HT-29 (cell line): ENCODE measurements at places on chromosomes 3 and 15.

DNA sequence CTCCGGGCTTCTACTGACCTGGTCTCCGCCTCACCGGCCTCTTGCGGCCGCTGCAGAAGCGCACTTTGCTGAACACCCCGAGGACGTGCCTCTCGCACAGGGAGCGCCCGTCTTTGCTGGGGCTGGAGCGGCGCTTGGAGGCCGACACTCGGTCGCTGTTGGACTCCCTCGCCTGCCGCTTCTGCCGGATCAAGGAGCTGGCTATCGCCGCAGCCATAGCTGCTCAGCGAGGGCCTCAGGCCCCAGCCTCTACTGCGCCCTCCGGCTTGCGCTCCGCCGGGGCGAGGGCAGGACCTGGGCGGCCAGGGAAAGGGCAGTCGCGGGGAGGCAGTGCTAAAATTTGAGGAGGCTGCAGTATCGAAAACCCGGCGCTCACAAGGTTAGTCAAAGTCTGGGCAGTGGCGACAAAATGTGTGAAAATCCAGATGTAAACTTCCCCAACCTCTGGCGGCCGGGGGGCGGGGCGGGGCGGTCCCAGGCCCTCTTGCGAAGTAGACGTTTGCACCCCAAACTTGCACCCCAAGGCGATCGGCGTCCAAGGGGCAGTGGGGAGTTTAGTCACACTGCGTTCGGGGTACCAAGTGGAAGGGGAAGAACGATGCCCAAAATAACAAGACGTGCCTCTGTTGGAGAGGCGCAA lies 319.2 kb downstream of the FGF12 start:
- DNase-seq: no peak

DNA sequence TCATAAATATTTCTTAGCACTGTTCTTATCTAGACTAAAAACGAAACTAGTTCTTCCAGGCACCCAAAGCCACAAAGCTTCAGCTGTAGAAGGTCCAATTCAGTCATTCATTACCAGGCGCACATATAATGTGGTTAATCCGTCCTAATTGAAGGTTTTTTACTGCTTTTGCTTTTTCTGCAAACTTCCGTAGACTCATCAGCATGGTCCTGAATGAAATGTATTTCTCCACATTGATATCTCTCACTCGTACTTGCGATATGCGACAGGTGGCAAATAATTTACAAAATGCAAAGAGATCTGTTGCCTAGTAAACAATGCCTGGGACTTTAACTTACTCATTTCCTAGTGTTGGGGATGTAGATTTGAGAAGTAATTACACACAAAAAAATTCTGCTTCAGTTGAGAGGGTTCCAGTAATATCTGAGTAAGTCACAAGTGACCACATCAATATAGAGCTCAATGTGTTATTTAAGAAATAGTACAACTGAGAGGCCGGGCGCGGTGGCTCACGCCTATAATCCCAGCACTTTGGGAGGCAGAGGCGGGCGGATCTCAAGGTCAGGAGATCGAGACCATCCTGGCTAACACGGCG lies 75.0 kb upstream of the MBNL1 start:
- no peak for DNase-seq

DNA sequence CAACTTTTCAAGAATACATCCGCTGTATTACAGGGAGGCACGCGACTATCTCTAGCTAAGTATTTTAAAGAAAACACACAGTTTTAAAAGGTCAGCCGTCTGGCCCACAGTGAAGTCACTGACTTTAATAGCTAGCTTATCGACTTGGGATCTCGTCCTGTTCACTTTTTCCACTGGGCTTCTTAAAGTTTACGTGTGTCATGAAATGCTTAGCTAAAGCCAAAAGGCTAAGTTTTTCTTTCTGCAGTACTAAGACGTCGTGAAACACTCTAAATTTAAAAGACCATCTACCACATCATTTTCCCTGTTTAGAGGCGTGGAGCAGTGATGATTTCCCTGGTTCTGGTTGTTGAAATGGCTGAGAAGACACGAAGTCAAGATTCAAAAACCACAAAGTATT lies 27.1 kb downstream of the LRIG1 start:
- no peak for DNase-seq

- no peak for DNase-seq
These were observed 3.4 kb upstream of the SLC51B start for GRCh38 chr15:65041787-65042186.

GRCh38 chr15:83890587-83890986 lies 236.7 kb downstream of the ADAMTSL3 start:
- no peak for DNase-seq

DNA sequence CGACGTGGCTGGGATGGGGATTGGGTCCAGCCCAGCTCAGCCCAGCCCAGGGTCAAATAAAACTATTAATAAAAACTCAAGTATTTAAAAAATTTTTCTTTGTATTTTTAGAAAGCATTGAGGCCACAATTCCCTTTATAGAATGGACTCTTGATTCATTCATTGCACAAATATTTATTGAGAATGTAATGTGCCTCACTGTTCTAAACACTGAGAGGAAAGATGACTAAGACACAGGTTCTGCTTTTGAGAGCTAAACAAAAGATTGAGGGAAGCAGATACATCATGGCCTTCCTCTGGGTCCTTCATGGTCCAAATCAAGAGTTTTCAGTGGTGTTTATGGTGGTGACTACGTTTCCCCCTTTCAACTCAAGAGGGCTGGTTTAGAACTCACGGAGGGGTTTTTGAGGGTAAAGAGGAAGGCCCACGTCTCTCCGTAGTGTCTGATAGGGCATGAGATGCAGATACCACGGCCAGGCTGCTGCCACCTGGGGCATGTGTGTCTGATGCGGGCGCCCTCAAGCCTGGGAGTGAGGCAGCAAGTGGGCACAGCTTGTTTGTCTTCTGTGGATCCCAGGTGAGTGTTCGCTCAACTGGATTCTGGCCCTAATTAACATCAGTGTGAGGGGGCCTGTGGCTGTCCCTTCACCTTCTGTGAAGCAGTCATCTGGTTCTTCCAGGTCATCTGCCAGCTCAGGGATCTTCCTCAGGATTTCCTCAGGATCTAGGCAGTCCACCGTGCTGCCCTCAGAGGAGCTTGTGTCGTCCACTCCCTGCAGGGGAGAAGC lies 73.5 kb upstream of the SCN5A start:
- DNase-seq: no peak

- DNase-seq: no peak
These were observed 16.2 kb upstream of the CHD2 start for GRCh38 chr15:92883876-92884435.

GRCh38 chr3:24006-24405 lies 172.6 kb upstream of the CHL1 start:
- no peak for DNase-seq

DNA sequence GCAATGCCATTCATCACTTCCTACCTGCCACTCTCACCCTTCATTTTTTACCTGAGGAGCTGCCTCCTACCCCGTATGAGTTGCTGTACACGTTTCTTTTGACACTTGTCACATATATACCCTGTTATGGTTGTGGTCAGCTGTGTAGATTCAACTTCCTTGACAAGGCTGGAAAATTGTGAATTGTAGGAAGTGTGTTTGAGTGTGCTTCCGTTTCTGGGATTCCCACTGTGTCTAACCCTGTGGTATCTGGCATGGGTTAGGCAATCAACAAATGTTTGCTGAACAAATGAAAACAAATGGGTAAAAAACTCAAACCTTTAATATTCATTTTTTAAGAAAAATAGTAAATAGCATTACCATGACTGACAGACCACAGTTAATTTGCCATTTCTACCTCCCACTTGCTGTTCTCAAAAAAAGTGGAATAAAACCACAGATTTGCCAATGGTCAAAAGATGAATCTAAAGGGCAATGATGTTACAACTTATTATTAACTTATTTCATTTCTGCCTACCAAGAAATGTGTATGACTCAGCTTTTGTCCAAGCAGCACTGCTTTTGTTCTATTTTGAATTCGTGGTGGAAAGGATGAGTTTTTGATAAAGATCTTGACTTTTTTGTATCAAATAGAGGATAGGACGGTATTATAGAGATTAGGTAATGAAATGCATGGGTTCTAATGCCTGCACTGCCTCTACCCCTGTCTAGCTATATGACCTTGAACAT lies 404.6 kb downstream of the LPP start:
- no peak for DNase-seq

DNA sequence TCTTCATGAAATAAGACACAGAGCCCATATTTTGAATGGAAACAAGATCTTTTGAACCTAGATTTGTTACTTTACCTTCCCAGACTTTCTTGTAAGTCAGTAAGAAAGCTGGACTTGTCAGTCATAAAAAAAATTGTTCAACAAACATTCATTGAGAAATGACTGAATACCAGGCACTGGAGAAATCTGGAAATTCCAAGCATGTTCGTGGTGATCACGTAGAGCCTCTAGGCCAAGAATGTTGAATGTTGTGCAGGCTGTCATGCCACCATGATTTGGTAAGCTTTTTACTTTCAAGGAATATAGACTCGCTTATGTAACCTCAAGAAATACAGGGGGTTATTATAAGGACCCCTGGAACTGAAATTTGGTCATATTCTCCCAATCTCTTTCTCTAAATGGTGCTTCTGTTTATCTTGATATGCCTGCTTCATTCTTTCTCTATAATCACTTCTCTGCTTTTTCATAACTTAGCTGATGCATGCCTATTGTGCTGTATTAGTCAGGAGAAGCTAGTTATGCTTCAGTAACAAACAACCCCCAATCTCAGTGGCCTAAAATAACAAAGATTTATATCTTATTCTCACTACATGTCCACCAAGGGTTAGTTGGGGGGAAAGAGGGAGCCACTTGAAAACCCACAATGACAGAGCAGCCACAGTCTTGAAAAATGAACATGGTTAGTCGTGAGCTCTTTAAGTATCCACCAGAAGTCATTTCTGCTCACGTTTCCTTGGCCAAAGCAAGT lies 3.4 kb upstream of the TPM1 start:
- DNase-seq: no peak

DNA sequence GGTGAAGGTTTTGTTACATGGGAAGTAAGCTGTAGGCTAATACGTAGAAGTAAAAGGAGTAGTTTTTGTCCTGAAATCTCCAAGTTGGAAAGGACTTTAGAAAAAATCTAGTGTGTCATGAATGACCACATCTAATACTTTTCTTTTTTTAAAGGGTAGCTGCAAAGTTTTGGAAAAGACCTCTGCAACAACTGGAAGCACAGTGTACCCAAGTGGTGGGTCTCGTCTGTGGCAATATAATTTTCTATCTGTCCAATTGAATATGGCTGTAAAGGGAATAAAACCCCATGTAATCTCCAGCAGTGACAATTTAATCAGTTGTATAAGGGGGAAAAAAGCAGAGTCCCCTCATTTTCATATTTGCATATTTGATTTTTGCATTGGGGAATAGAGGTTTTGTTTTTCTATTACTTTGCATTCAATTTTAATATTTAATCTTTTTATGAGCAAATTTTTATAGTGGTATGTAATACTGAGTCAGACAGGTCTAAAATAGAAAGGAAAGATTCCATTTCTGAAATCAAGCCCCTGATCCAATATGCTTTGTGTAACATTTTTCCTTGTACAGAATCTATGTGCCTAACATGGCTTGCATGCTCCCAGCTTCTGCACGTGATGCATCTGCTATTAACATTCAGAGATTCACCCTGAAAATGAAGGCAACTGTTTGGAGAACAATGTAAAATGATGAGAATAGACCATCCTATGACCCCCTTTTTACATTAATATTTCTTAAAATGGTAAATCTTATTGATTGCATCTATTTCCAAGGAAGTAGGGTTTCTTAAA lies 531.4 kb downstream of the ZIC1 start:
- no peak for DNase-seq

DNA sequence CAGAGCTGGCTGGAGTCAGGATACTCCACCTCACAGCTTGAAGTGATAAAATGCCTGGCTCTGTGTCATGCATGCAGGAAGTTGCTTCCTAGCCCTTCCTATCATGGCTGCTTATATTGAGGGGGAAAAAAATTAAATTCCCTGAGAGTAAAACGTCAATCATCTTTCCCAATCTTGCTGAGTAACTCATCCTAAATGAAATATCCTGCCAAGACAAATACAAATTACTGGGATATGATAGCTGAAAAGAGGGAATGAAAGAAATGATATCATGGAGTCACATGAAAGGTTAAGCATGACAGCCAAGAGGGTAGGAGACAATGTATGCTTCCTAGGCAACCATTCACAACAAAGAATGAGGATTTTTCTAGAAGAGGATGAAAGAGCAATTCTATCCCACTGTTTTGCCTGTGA lies 110.6 kb downstream of the ABI3BP start:
- DNase-seq: no peak

- no peak for DNase-seq
These were observed 281.0 kb downstream of the OXSM start for GRCh38 chr3:26070854-26071253.

DNA sequence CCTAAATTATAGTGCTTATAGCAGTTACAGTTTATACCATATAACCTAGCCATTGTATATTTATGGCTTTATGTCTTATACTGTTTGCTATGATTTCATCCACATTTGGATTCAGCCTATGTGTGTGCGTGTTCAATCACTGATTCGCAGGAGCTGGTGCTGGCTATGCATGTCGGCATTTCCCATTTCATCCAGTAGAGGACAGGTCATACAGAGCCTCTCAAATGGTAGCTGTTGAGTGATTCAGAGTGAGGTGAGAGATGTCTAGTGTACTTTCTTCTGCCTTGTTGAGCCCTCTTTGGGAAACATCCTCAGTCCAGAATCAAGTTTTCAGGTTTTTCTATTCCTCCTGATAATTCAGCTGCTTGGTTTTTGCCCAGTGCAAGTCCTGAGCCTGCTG lies 76.1 kb downstream of the FRMD4B start:
- DNase-seq: no peak

DNA sequence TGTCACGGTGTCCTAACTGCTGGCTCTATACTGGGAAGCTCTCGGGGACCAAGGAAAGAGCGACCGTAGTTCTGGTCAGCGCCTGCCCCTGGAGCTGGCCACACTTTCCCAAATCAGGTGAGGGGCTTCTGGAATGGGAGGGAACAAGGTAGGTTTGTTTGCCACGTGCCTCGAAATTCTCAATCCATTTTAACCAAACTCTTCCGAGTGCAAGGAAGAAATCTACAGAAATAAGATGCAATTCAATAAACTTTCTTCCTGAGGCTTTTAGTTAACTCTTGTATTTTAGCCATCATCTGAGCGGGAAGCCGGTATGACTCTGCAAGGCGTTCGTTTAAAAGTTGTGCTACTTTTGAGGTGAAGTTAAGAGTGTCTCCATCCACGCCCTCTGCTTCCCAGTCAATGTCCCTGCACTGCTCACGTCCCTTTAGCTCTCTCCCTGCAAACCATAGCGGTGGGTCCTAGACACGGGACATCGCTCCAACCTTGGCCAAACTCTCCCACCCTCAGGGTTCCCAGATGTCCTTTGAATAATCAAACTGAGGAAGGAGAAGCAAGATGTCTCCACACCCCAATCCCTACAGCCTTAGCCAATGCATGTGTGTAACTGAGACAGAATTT lies 597 bp downstream of the AGTR1 start:
- no peak for DNase-seq

DNA sequence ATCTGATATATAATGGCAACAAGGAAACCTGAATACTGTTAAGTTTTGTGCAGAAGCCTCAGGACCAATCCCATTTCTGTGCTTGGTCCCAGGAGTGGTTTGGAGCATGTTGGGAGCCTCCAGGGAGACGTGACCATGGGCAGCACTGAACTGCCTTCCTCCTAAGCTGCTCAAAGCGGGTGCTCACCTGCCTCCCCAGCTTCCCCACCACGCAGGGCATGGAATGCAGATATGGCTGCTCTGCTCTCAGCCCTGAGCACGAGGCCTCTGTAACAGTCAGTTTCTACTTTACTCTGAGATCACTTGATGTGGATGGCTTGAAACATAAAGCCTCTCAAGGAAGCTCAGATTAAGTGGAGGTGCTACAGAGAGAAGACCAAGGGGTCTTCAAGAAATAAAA lies 49.3 kb downstream of the MESD start:
- no peak for DNase-seq
